Cerebellar cortex (tissue), 1 donor: ENCODE measurements at places on chromosomes 1 and 21.

GRCh38 chr21:26842974-26843932, 2.0 kb downstream of the ADAMTS1 start:
- peak; percentile 86 for DNase-seq

- no peak for DNase-seq
These were observed 25.0 kb upstream of the SLAMF1 start for GRCh38 chr1:160671603-160672517.

DNA sequence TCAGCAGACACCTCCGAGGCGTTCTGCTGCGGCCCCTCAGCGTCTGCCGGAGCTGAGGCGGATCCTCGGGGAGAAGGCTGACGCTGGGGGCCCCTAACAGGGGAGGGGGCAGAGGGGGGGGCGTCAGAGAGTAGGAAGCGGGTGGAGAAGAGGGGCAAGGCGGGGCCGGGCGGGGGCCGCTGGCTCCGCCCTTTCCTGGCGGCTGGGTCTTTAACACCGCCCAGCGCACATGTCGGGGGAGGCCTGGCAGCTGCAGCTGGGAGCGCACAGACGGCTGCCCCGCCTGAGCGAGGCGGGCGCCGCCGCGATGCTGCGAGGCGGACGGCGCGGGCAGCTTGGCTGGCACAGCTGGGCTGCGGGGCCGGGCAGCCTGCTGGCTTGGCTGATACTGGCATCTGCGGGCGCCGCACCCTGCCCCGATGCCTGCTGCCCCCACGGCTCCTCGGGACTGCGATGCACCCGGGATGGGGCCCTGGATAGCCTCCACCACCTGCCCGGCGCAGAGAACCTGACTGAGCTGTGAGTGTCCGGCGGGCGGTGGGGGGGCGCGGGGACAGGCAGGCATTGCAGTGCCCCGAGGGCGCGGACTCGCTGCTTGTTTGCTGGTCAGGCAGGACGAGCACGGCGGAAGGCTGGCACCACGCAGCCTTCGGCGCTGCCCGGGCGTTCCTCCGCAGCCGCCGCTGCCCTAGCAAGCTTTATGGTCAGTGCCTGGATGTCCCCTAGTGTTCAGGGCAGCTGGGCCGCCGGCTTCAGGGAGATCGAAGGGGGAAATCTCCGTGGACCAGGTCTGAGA, at the start of gene NTRK1:
NTRK1 (plus strand) TSS at position 238 of the 796 bp plus-strand sequence; CDS start at position 308, 70 bp downstream.
- DNase-seq: no peak

DNA sequence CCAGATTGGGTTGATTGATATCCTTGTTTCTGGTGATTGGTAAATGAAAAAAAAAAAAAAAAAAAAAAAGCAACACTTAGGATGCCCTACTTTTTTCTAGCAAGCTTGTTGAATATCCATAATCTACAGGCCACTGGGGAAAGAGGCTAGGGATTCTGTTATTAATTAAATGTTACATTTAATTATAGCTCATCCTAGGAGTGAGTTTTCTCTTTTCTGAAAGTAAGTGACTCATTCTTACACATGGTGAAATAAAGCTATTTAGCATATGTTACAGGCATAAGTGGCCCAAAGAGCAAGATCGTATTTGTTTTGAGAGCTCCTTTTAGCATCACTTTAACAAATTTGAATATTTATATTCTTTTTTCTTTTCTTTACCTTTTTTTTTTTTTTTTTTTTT, 94.5 kb downstream of the FNBP1L start:
- DNase-seq: no peak

DNA sequence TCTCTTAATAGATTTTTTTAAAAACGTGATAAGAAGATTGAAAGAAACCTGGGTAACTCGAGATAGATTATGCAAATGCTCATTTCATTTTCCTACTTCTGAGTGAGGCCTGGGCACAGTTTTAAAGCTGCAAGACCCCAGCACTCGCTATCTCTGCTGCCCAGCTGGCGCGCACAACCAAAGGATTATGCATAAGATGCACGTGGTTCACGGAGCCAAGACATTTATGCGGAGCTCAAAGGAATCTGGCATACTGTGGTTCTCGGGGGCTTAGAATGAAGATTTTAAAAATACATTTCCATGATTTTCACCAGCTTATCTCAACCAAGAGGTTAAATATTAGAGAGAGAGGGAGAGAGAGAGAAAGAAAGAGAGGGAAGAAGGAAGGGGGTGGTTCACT, 210.9 kb downstream of the DSCAM start:
- no peak for DNase-seq
